Ascending aorta (tissue), 2 donors: ENCODE measurements at places on chromosomes 3 and 15.

DNA sequence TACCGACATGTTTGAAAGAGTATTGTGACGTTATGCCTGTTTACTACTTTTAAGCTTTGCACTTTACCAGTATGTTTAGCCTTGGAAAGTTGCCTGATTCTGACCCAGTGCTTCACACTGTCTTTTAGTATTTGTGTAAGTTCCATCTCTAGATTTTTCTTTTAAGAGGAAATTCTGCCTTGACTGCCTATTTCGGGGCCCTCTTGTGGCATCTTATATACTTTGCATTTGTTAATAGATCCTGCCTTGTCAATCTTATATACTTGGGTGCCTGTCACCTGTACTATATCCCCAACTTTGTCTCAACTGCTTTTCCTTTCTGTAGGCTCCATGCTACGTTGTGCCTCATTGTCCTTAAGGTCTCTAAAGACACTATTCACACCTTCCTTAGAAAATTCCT is 244.6 kb downstream of the STXBP5L start:
- DNase-seq = no peak

DNA sequence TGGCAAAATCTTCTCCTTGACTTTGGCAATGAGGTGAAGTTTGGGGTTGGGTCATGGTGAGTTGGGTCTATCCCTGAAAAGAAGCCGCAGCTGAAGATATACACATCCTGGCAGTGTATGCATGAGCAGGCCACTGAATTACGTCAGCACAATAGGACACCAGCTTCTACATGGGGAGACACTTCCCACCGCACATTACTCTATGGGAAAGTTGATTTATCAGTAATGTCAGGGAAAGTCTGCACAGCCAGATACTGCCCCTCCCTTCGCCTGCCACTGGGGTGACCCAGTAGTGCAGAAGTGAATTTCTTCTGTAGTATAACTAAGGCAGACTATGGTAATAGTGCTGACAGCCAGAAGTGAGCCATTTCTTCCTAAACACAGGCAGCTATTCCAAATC is 245.0 kb downstream of the NTRK3 start:
- DNase-seq = no peak

GRCh38 chr15:100104245-100104644 is 237.5 kb downstream of the ADAMTS17 start:
- no peak for DNase-seq

GRCh38 chr3:88957711-88958439 is 149.5 kb upstream of the EPHA3 start:
- no peak for DNase-seq

DNA sequence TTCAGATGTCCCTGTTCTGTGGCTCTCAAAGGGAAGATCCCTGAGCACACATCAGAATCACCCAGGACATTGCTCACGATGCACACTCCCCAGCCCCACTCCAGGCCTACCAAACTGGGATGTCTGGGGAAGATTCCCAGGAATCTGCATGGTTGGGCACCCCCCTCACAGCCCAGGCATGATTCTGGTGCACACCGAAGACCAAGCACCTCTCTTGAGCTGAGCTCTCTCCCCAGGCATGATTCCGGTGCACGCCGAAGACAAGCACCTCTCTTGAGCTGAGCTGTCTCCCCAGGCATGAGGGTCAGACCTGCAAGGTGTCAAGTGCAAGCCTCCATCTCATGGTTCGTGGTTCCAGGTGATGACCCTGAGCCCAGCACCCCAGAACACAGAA is 112.2 kb upstream of the MEF2A start:
- no peak for DNase-seq

GRCh38 chr3:104392327-104392726 is 974.4 kb upstream of the ALCAM start:
- no peak for DNase-seq

GRCh38 chr3:101256511-101256910 is 63.9 kb downstream of the IMPG2 start:
- DNase-seq = no peak

DNA sequence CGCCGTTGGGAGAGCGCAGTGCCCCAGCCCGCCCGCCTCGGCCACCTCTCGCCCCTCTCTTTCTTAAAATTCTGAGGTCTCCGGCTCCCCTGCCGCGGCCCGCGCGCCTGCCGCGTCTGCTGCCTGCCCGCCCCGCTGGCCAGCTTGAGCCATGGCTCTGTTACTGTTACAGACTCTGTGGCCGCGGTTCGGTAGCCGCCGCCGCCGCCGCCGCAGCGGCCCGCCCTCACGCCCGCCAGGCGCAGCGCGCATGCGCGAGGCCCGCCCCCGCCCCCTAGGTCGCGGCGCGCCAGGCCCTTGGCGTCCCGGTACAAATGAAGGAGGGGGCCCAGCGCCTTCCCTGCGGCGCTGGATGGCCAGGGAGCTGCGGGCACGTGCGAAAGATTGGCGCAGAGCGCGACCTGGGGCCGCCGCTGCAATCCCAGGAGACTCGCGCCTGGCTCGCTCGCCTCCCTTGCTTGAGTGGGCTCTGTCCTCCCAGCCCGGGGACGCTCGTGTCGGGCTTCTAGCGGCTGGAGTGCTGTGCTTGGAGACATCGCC is at the start of gene ONECUT1:
TSS of gene ONECUT1 (minus strand) at position 168 of the 540 bp plus-strand sequence. CDS start 452 bp downstream, outside the sequence.
- DNase-seq = no peak

DNA sequence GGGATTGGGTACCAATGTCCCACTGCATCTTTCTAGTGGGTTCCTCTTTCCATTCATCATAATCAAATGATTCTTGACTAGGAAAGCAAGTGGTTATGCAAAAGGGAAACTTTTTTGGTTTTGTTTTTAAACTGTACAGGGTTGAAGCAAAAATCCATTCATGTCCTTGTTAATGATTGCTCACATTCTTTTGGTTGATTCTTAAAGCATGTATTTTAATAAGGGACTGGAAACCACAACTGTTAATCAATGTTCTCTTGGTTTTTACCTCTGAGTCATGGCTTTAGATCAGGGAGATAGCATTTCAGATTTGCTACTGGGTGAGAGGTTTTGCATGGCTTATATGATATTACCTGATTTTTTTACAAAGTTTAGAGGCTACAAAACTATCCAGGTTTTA is 371.7 kb upstream of the RGMA start:
- no peak for DNase-seq

DNA sequence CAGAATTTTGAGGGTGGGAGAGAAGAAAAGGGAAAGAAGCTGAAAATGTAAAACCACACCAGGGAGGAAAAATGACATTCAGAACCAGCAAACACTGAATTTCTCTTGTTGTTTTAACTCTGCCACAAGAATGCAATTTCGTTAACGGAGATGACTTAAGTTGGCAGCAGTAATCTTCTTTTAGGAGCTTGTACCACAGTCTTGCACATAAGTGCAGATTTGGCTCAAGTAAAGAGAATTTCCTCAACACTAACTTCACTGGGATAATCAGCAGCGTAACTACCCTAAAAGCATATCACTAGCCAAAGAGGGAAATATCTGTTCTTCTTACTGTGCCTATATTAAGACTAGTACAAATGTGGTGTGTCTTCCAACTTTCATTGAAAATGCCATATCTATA is 15.5 kb downstream of the GREM1 start:
- DNase-seq = no peak

GRCh38 chr3:128591738-128592426 is 58.7 kb downstream of the RPN1 start:
- DNase-seq = no peak

GRCh38 chr3:159857840-159858239 is 130.8 kb upstream of the IL12A start:
- DNase-seq = no peak

DNA sequence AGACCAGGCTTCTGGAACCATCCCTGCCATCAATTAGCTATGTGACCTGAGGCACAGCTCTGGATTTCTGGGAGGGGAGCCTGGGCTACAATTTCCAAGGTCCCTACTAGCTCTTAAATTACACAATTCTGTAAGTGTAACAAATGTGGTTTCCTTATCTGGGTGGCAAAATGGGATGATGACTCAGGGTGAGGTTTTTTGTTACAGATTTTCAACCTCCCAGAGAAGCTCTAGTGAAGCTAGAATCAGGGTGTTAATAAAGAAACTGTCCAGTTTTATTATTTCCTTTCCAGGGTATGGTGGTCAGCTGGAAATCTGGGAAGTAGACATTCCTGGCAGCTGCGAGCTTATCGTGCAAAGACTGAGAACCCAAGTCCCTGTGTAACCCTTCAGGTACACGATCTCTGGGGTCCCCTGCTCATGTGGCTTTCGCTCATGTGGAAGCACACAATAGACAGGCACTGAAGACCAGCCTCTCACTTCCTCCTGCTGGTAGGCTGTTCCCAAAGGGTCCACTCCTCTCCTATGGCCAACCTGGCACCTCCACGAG is 7.3 kb downstream of the RAB27A start:
- no peak for DNase-seq

GRCh38 chr15:58856086-58856485 is 77.4 kb downstream of the SLTM start:
- DNase-seq = no peak

DNA sequence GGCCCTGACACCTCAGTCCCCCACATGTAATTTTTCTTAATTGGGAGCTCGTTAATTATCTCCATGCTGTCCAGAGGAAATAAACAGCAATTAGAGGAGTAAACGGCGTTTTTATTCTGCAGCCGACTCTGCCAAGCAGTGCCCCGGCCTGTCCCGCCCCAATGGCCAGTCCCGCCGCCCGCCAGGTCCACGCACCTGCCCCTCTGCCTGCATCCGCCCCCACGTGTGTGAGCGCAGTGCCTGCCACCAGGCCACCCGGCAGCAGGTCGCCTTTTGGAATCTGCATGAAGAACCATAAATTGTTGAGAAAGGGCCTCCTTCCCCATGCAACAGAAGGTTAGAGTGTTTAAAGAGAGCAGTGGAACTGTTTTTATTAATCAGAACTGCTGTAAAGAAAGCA is 87.5 kb upstream of the LINGO1 start:
- DNase-seq = no peak

GRCh38 chr3:133750259-133750656 is 4.1 kb downstream of the TF start:
- DNase-seq = no peak

GRCh38 chr3:120615847-120616609 is 19.9 kb downstream of the NDUFB4 start:
- DNase-seq = peak; percentile 67

- no peak for DNase-seq
These were observed 6.3 kb downstream of the FAM107A start for GRCh38 chr3:58570851-58571250.
